WTC11 (cell line): ENCODE measurements at places on chromosomes 13 and 19.

- DNase-seq, result no peak
These were observed 115.8 kb downstream of the ZNF675 start for GRCh38 chr19:23571175-23571574.

- DNase-seq, result no peak
These were observed 5.5 kb upstream of the CACTIN start for GRCh38 chr19:3632098-3632497.

DNA sequence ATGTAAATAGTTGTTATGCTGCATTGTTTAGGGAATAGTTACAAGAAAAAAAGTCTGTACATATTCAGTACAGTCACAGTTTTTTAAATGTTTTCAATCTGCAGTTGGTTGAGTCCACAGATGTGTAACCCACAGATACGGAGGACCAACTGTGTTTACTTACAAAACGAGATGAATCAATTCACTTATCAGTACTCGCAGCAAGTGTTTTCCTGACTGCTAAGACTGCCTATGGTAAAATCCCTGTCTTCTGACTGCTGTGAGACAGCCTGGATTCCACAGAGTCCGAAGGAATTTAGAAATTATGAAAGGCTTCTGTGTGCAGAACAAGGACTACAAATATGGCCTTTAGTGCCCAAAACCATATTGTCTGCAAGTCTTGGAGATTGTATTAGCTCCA is 45.7 kb upstream of the C1QTNF9 start:
- no peak for DNase-seq

DNA sequence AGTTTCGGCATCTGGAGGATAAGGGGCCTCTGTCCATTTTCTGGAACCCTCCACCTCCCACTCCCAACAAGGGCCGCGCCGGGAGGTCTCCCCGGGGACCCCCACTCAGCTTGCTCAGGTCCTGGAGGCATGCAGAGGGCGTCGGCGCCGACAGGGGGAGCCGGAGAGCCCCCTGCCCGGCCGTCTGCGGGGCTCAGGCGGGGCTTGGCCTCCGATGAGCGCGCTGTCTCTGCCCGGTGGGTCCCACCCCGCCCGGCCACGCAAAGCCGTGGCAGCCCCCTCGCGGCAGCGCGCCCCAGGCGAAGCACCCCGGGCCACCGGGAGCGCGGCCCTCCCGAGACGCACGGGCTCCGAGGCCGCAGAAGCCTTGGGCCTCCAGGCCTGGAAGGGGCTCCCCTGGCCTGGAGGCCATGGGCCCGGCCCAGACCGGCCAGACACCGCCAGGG is 149.7 kb upstream of the ZNF536 start:
- DNase-seq, result peak; percentile 76

DNA sequence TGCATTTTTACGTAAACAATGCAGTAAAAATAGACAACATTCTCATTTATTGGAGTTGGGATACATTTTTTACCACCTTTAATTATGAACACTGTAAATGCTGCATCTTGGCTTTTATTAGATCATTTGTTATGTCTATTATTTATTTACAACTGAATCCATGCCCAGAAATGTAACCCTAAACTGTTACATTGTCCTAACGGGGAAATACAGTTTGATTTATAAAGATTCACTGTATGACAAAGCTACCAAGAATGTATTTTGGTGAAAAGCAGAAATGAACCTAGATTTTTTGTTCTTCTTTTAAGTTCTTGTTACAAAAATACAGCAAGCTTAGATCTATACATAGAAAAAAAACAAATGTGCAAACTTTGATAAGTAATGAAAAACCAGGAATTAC is 1.1 kb downstream of the METTL21C start:
- no peak for DNase-seq

GRCh38 chr19:16141043-16141442 is 2.4 kb upstream of the HSH2D start:
- no peak for DNase-seq

DNA sequence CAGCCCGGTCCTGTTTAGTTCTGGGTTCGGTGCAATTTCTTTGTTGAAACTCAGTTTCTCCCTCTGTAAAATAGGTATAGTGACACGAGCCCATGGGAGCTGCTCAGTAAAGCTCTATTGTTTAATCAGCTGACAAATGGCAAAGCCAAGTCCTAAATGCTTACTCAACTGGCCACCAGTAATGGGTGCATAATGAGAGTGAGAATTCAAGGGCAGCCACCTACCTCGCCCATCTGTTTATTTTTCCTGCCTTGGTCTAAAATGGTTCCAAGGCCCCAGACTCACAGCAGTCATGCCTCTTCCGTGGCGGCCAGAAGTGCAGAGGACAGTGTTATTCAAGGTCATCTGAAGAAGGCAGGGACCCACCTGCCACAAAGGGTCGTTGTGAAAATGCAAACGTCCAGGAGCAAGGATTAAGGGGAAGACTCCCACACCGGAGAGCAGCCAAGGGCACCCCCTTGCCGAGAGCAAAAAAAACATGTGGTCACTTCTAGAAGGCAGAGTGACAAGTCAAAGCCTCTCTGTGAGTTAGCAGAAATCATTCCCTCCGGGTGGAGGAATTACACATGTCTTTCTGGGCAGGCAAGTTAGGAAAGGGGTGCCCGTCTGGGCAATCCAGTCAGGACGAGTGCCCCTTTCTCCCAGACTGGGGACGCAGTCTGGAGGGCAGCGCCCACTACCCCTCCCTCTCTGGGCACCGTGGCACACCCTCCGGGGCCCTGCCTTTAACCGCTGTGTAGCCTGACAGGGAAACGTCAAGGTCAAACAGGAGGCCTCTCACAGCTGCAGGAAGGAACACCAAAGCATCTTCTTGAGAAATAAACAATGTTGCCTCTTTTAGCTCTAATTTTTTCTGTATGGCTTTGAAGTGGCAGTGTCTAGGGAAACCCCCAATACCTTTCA is 186.2 kb downstream of the FOXO1 start:
- no peak for DNase-seq

DNA sequence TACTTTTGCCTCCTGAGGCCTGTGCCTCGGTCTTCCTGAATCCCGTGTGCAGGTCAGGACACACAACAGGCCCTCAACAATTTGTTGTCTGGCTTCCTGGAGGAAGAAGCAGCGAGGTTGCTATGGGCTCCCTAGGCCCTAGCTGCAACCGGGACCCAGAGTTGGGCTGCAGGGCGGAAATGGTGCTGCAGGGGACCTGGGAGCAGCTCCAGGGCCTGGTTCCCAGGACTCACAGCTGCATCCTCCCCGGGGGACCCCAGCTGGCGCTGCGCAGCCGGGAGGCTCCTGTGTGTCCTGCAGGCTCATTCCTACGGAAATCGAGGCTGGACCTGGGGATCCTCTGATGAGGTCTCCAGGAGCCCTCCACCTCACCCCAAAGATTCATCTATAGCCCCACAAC is 999 bp upstream of the TNFAIP8L1 start:
- DNase-seq, result no peak
